ENCODE measurements at places on chromosomes 6 and 20. TPM values are rescaled to one million over a fixed set of nuclear protein-coding genes. Genes with fewer than 3 reads are reported as not detected.

TRDN gene
- total RNA-seq: not detected

NCR2 gene
- not detected for total RNA-seq

RIOK1 gene
- total RNA-seq: 19.3 TPM

TMEM181 gene
- 34.1 TPM for total RNA-seq

ABHD16B gene
- total RNA-seq: not detected

DEFB124 gene
- not detected for total RNA-seq

WFDC13 gene
- total RNA-seq: not detected

Measured in HFFc6 (cell line).